ENCODE measurements at places on chromosomes 4 and X. TPM values are rescaled to one million over a fixed set of nuclear protein-coding genes. Genes with fewer than 3 reads are reported as not detected.

The GAGE12C gene
- not detected for total RNA-seq

The CDX4 gene
- not detected for total RNA-seq

The RCHY1 gene
- 56.0 TPM for total RNA-seq

The ASB9 gene
- total RNA-seq = 3.0 TPM

The MAGEE2 gene
- not detected for total RNA-seq

DNA sequence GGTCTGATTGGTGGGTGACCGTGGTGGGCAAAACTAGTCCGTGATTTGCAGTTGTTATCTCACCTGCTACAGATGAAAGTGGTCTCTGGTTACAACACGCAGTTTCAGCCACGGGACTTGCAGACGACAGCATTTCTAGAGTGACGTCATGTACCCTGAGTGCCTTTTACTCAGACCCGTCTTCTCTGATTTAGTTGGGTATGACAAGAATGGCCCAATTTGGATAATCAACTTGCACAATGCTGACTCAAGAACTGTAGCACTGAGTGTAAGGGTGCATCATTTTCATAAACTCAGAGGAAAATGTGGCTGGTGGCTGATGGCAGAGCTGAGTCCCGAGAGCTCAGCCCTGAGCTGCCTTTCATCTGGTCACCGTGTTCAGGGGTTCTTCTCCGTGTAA, 281.4 kb upstream of the FRG1 start:
- no peak for DNase-seq

DNA sequence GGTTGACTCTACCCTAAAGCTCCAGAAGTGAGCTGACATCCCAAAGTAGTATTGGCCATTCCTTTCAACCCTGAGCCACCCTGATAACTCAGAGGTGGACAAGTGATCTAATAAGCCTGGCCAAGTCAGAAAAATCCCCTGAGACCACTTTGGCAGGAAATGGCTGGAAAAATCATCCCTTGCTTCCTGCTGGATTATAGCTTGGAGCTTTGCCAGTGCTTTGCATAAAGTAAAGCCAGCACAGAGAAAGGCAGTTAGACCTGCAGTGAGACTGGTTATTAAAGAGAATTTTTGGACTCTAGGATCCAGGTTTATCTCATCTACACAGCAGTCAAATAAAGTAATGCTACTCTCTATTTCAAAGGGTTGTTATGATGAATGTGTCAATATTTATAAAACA, 6.4 kb downstream of the CXCL3 start:
- no peak for DNase-seq

GRCh38 chrX:25017667-25018247, 2.0 kb upstream of the ARX start:
- no peak for DNase-seq

GRCh38 chr4:185809533-185810071, 2.4 kb downstream of the SORBS2 start:
- DNase-seq = peak; percentile 29

DNA sequence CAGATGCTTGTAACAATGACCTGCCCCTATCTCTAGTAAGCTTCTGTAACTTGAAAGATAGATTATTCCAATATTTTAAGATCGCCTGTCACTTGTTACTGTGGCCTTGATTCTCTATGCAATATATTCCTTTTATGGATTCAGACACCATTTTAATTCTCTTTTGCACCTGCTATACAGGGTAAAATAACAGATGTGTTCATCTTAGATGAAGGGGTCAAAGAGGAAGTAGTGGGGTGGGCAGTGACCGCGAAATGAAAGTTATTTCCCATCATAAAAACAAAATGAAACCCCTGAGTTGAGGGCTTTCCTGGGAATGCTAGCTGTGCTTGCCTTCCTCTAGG, 175.9 kb downstream of the TSPAN5 start:
- DNase-seq = no peak

GRCh38 chr4:24473309-24473721, 111.0 kb downstream of the DHX15 start:
- peak; percentile 63 for DNase-seq

GRCh38 chr4:25060963-25061340, 30.2 kb upstream of the LGI2 start:
- DNase-seq = no peak

DNA sequence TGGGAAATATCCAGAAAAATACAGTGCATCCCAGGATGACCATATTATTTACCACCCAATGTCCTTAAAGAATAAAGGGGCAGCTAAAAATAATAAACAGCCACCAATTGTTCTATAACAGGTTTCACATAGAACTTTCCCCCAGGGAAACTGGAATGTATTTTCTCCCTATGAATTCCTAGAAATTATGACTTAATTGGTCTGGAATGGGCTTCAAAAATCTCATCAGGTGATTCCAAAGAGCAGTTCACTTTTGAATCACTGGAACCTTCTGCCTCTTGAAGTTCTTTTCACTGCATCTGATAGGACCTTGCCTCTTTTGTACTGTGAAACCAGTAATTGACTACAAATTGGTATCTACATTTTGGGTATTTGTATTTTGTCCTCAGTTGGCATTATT, 119.3 kb downstream of the ZNF330 start:
- no peak for DNase-seq
